ENCODE measurements at places on chromosomes 2 and 18.

DNA sequence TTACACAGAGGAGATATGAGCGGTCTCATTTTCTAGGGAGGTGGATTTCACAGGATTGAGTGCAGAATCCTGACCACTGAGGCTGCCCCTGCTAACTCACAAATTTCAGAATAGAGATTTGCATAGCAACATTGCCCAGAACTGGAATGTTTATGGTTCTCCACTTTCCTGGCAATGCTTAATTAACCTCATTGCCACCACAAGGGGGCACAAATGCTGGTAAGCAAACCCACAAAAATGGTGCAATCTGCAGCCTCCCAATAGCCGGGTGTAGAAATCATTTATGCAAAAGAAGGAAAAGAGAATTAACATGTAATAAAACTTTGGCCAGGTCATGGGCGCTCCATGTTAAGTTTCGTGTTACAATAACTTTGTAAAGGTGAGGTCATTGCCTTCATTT is 112.4 kb downstream of the CYRIA start:
- H3K27ac ChIP-seq, result no peak overlapping the region
- DNase-seq, result peak; percentile 9
- no peaks in the 10 kb centered on the region for H3K36me3 ChIP-seq
- H3K4me3 ChIP-seq, result no peak overlapping the region

DNA sequence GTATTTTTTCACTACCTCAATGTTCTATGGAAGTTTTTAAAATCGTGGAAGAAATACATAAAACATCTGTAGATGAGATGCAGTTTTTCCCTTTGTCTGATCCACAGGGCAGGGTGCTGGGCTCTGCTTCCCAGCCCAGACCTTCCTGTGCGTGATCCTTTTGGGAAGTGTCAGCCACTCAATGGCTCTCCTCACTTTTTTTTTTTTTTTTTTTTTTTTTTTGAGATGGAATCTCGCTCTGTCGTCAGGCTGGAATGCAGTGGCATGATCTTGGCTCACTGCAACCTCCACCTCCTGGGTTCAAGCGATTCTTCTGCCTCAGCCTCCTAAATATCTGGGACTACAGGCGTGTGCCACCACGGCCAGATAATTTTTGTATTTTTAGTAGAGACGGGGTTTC is 32.8 kb downstream of the SOWAHC start:
- no peaks in the 10 kb centered on the region for H3K4me1 ChIP-seq
- no peak overlapping the region for H3K27ac ChIP-seq
- H3K4me3 ChIP-seq, result no peak overlapping the region
- H3K36me3 ChIP-seq, result no peaks in the 10 kb centered on the region

DNA sequence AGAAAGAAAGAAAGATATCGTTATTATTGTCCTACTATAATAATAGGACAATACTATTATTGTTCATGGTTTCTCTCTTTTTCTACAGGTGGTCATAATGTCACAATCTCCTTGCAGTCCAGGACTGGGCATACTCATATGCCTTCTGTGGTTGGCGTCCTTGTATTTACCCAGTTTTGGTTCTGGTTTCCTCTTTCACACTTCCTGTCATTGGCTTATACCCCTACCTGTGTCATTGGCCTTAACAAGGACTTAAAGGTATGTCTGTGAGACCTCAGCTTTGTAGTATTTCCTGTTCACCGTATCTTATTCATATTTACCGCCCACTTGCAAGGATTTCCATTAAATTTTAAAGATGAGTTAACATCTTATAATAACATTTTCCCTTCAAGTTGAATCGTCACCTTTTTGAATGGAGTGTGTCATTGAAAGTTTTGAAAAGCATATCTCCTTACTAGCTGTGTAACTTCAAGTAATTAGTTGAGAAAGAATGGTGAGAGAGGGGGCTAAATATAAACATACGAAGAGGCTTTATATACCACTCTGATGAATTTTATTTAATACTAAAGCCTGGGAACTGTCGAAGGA is 36.5 kb upstream of the HTR2B start:
- peaks cover 5% of the 10 kb centered on the region for H3K4me1 ChIP-seq
- H3K27ac ChIP-seq, result no peak overlapping the region
- H3K4me3 ChIP-seq, result no peak overlapping the region
- H3K36me3 ChIP-seq, result no peaks in the 10 kb centered on the region

- H3K4me1 ChIP-seq, result no peaks in the 10 kb centered on the region
- H3K27me3 ChIP-seq, result no peaks in the 10 kb centered on the region
- no peak overlapping the region for H3K4me3 ChIP-seq
- no peak overlapping the region for H3K27ac ChIP-seq
These were observed 201.0 kb downstream of the GLI2 start for GRCh38 chr2:120936476-120937334.

DNA sequence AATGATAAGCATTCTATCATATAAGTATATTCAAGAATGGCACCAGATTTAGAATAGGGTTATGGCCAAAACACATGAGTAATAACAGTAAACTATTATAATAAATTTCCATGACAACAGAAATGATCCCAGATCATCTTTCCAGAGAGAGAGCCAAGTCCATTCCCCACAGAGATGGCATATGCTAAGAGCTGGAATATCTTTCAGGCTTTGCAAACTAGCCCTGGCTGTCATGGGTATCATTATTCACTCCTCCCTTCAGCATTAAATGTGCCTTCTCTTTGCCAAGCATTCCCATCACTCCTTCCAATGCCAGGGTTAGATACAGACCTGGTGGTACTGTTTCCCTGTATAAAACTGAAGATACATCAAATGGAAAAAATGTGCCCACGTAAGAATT is 10.9 kb downstream of the FEZ2 start:
- no peak overlapping the region for H3K27ac ChIP-seq
- H3K4me3 ChIP-seq, result no peak overlapping the region
- peaks cover 43% of the 10 kb centered on the region for H3K36me3 ChIP-seq
- DNase-seq, result no peak
- H3K4me1 ChIP-seq, result no peaks in the 10 kb centered on the region
- H3K27me3 ChIP-seq, result no peaks in the 10 kb centered on the region

DNA sequence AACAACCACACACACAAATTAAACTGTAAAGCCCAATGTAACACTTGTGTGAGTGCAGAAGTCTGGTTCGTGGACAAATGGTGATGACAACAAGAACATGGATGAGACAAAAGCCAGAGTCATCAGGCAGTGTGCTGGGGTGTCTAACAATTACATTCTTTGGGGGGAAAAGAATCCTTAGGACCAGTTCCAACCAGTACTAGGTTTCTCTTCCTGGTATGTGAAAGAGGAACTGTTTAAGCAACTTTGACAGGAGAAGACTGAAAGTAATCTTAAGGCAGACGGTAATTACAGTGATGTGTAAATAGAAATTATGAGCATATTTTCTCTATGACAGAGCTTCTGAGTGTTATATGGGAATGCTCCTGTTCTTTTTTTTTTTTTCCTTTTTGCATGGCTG is 133.4 kb downstream of the AFF3 start:
- no peak overlapping the region for H3K4me3 ChIP-seq
- H3K27me3 ChIP-seq, result no peaks in the 10 kb centered on the region
- H3K36me3 ChIP-seq, result peaks cover 10% of the 10 kb centered on the region

- no peak overlapping the region for H3K27ac ChIP-seq
- no peak overlapping the region for H3K4me3 ChIP-seq
- no peaks in the 10 kb centered on the region for H3K36me3 ChIP-seq
These were observed 164.5 kb downstream of the PTH2R start for GRCh38 chr2:208570851-208571763.

GRCh38 chr18:62566199-62566598 is 43.4 kb downstream of the ZCCHC2 start:
- no peak overlapping the region for H3K27ac ChIP-seq
- H3K4me1 ChIP-seq, result no peaks in the 10 kb centered on the region
- no peak overlapping the region for H3K4me3 ChIP-seq
- H3K27me3 ChIP-seq, result no peaks in the 10 kb centered on the region
- peaks cover 81% of the 10 kb centered on the region for H3K36me3 ChIP-seq
- DNase-seq, result peak; percentile 10

DNA sequence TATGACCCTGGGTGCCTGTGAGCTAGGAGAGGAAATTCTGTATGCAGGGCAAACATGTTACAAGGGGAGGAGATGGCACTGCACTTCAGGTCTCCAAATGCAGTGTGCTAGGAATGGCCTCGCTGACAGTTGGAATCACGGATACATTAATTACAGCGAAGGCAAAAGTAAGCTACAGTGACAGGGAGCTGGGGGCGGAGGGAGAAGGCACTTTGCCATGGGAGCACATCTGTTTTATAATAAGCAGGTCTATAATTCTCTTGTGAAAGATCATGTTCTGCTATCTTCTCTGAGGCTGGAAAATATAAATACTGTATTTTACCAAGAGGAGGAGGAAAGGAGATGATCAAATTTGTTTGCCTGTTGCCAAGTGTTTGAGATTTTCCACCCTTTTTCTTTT is 56.3 kb upstream of the FZD5 start:
- H3K36me3 ChIP-seq, result peaks cover 7% of the 10 kb centered on the region
- H3K27me3 ChIP-seq, result no peaks in the 10 kb centered on the region
- peaks cover 2% of the 10 kb centered on the region for H3K4me1 ChIP-seq
- DNase-seq, result no peak
- no peak overlapping the region for H3K4me3 ChIP-seq

DNA sequence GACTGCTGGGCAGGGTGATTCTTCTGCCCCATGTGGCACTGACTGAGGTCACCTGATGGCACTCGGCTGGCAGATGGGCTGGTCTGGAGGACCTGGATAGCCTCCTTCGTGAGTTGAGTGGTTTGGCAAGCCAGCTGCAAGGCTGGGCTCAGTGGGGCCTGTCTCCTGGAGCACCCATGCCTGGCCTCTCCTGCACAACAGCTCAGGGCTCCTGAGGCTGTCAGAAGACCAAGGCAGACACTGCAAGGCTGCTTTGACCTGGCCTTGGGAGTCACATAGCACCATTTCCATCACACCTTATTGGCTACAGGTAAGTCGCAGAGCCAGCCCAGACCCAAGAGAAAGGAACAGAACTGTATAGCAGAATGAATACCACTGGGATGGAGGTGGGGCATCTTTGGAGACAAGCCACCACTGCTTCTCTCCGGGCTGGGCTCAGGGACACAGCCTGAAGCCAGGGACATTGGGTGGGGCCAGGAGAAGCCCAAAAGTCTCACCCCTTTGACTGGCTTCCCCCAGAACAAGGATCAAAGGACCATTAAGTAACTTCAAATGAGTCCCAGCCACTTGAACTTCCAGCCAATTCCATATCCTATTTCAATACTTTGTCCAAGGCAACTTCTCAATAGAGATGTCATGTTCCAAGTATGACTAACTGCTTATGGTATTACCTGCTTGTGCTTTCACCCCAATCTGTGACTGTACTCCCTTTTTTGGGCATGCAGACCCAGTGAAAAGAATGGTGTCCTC is 156.3 kb downstream of the CABLES1 start:
- H3K36me3 ChIP-seq, result no peaks in the 10 kb centered on the region
- H3K27ac ChIP-seq, result no peak overlapping the region
- DNase-seq, result no peak
- no peaks in the 10 kb centered on the region for H3K27me3 ChIP-seq

- no peak overlapping the region for H3K27ac ChIP-seq
- no peak for DNase-seq
- peaks cover 10% of the 10 kb centered on the region for H3K4me1 ChIP-seq
- H3K4me3 ChIP-seq, result no peak overlapping the region
- no peaks in the 10 kb centered on the region for H3K36me3 ChIP-seq
These were observed 3.7 kb upstream of the ADI1 start for GRCh38 chr2:3522961-3523421.
